ENCODE measurements at places on chromosomes 2 and 18. TPM values are rescaled to one million over a fixed set of nuclear protein-coding genes. Genes with fewer than 3 reads are reported as not detected.

The PRADC1 gene
- total RNA-seq = 29.0 TPM

GRCh38 chr2:9106338-9107167 lies 100.1 kb upstream of the ASAP2 start:
- H3K4me1 ChIP-seq = peaks cover 27% of the 10 kb centered on the region
- DNase-seq = no peak
- no peaks in the 10 kb centered on the region for H3K36me3 ChIP-seq

The GALNT5 gene
- total RNA-seq = 0.83 TPM

The CRYBA2 gene
- total RNA-seq = not detected

DNA sequence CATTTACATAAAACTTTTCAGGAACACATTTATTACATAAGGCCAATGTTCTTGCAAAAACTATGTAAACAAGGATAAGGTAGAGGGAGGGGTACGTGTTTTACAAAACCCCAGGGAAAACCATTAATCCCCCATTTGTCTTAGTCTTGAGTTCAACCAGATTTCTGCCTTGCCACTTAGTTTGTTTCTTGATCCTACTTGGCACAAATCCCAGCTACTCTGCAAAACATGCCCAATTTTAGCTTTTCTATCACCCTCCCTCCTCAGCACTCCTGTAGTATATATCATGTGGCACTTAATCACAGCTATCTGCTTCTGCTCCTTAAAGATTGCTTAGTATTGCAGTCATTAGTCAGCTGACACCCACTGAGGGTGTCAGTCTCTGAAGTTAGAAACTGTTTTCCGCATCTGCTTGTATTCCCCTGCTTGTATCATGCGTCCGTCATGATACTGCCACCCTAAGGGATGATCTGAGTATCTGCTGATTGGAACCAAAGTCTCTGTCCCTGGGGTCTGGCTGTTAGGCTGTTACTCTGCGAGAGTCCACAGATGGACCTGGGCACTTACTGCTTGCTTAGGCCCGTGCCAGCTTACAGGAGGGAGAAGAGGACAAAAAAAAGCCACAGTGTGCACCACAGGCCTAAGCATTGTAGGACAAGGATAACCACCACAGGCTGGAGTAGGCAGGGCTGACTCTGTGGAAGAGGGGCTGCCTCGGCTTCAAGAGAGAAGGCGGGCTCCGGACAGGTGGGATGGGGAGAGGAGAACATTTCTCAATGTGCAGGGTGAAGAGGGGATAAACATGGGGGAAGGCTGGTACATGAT lies 82.2 kb downstream of the EPAS1 start:
- H3K36me3 ChIP-seq = peaks cover 86% of the 10 kb centered on the region
- H3K27ac ChIP-seq = no peak overlapping the region
- DNase-seq = no peak
- no peaks in the 10 kb centered on the region for H3K27me3 ChIP-seq
- peaks cover 14% of the 10 kb centered on the region for H3K4me1 ChIP-seq

The ESCO1 gene
- total RNA-seq = 19.5 TPM

- no peak overlapping the region for H3K4me3 ChIP-seq
- DNase-seq = no peak
- no peak overlapping the region for H3K27ac ChIP-seq
- H3K4me1 ChIP-seq = no peaks in the 10 kb centered on the region
- no peaks in the 10 kb centered on the region for H3K27me3 ChIP-seq
- no peaks in the 10 kb centered on the region for H3K36me3 ChIP-seq
Observed at GRCh38 chr18:65146482-65147021, 604.3 kb upstream of the CDH7 start.

The IL36RN gene
- total RNA-seq = not detected

DNA sequence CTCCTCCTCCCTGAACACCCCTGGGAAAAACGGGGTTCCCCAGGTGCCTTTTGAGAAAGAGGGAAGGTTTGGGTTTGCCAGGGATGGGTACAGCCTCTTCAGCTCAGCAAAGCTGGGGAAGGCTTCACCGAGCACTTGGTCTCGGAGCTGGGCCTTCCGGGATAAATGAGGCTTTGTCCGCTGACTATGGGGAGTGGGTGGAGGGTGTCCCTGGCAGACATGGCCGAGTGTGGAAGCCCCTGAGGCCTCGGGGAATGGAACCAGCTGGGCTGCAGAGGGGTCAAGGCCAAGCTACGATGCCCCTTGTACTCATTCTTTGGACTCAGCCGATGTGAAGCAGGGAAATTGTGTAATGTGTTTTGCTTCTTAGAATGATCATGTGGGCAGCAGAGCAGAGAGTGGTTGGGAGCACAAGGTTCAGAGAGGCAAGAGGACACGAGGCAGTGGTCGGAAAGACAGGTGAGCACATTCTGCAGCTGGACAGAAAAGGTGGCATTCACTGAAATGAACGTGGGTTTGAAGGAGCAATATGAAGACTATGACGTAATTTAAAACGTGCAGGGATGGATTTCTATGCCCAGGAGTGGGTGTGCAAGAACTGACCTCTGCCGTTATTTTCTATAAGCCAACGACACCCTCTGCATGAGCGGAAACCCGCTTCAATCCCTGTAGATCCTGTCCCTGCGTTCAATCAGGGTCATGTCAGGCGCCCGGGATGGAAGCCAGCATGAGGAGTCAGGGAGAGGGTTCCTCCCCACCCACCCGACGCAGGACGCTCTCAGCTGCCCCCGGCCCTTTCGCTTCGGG lies 142.6 kb downstream of the PXDN start:
- H3K27ac ChIP-seq = no peak overlapping the region
- H3K4me3 ChIP-seq = no peak overlapping the region
- H3K4me1 ChIP-seq = peaks cover 15% of the 10 kb centered on the region
- no peak for DNase-seq
- no peaks in the 10 kb centered on the region for H3K27me3 ChIP-seq
- no peaks in the 10 kb centered on the region for H3K36me3 ChIP-seq

- H3K27me3 ChIP-seq = no peaks in the 10 kb centered on the region
- H3K36me3 ChIP-seq = no peaks in the 10 kb centered on the region
- H3K4me3 ChIP-seq = no peak overlapping the region
- no peak for DNase-seq
- H3K4me1 ChIP-seq = no peaks in the 10 kb centered on the region
- no peak overlapping the region for H3K27ac ChIP-seq
Observed at GRCh38 chr18:71431689-71432088, 1112.5 kb downstream of the CBLN2 start.

The CYP26B1 gene
- total RNA-seq = 2.5 TPM

GRCh38 chr2:240498958-240499260 lies 58.9 kb downstream of the ANKMY1 start:
- DNase-seq = no peak
- no peak overlapping the region for H3K4me3 ChIP-seq
- H3K36me3 ChIP-seq = peaks cover 20% of the 10 kb centered on the region
- no peak overlapping the region for H3K27ac ChIP-seq
- no peaks in the 10 kb centered on the region for H3K4me1 ChIP-seq

GRCh38 chr2:102664471-102664909 lies 45.1 kb downstream of the SLC9A2 start:
- no peaks in the 10 kb centered on the region for H3K36me3 ChIP-seq
- no peaks in the 10 kb centered on the region for H3K27me3 ChIP-seq
- no peaks in the 10 kb centered on the region for H3K4me1 ChIP-seq
- DNase-seq = no peak

GRCh38 chr2:20015482-20016083 lies 3.1 kb upstream of the MATN3 start:
- H3K4me3 ChIP-seq = no peak overlapping the region
- DNase-seq = no peak
- H3K4me1 ChIP-seq = peaks cover 8% of the 10 kb centered on the region
- H3K27me3 ChIP-seq = no peaks in the 10 kb centered on the region
- H3K36me3 ChIP-seq = no peaks in the 10 kb centered on the region

Data from esophagus muscularis mucosa (tissue), 4 donors.